ENCODE measurements at places on chromosomes 7 and 10.

DNA sequence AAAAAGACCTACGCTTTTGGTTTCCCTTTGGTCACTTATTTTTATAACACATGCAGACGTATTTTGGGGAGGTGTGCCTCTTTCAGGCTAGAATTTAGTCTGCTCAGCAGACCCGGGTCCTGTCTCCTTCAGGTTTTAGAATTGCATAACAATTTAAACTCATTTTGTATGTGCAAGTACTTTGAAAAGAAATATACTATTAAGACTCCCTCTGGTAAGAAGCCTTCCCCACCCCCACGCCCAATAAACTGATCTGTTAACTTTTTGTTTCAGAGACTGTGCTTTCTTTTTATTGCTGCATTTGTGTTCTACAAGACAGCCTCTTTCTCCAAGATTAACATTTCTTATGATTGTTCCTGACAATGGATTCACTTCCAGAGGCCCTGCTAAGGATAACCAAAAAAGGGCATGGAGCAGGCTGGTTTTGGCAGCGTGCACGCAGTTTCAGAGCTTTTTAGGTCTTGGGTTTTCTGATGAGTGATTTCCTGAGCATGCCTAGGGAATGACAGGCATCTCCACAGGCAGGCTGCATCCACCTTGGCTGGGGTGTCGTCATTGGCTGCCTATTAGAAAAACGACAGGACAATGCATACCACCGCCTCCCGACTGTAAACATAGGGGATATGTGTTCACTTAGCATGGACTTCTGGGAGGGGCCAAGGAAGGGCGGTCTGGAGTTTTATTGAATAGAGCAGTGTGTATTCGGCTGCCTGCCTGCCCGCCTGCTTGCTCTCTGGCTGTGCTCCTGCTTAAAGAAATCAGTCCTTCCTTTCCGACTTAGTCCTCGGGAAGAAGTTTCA is at the start of gene CALD1:
CALD1 (plus strand) TSS at position 694 of the 800 bp plus-strand sequence. CDS start 88,100 bp downstream, outside the sequence.
- DNase-seq, result no peak

DNA sequence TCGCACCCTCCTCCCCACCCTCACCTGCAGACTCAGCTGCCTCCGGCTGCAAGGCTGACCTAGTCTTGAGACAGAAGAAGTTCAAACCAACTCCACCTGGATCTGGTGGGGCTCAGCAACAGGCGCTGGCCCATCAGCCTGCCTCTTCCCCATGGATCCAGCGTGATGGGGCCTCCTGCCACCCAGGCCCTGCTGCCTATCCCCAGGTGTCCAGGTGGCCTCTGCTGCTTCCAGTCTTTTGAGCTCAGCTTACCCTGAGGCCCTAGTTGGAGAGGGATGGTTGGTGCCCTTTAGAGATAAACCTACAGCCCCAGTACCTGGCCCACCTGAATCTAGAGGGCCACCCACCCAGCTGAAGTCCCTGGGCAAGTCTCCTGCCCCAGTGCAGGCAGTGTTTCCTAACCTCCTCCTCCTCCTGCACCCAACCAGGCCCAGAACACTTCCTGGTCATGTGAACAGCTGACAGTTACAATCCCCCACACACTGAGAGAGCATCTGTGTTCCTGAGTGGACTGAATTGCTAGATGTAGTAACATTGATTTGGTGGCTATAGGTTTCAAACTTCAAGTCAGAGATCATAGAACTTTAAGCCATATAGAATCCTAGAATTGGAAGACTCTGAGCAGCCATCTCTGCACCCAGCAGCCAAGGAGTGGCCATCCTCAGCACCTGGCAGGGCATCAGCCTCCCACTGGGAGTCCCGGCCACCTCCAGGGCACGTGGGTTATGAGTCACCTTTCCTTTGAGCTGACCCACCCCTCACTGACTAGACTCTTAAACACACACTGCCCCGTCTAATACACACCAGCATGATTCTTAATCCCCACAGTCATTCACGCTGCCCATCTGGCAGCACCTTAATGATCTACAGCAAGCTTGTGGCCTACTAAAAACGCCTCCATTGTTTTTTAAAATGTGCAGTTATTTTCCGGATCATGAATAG is 51.9 kb downstream of the ALOX5 start:
- DNase-seq, result no peak

GRCh38 chr10:118940386-118940785 is 89.1 kb upstream of the NANOS1 start:
- DNase-seq, result no peak

GRCh38 chr7:92608380-92609322 is 18.5 kb upstream of the FAM133B start:
- no peak for DNase-seq

DNA sequence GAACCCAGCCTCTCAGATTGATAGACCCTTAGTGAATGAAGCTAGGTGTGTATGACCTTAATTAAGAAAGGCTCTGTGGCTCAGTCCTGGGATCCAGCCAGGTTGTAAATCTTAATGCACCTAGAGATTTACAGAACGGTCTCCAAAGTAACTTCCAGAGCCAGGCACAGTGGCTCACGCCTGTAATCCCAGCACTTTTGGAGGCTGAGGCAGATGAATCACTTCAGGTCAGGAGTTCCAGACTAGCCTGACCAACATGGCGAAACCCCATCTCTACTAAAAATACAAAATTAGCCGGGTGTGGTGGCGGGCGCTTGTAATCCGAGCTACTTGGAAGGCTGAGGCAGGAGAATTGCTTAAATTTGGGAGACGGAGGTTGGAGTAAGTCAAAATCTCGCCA is 24.3 kb downstream of the CALHM2 start:
- DNase-seq, result no peak

Measured in B cell (primary cell).